ENCODE measurements at places on chromosomes 5 and 9.

- no peak for DNase-seq
Measured at GRCh38 chr5:5752844-5753243, 330.4 kb downstream of the ICE1 start.

DNA sequence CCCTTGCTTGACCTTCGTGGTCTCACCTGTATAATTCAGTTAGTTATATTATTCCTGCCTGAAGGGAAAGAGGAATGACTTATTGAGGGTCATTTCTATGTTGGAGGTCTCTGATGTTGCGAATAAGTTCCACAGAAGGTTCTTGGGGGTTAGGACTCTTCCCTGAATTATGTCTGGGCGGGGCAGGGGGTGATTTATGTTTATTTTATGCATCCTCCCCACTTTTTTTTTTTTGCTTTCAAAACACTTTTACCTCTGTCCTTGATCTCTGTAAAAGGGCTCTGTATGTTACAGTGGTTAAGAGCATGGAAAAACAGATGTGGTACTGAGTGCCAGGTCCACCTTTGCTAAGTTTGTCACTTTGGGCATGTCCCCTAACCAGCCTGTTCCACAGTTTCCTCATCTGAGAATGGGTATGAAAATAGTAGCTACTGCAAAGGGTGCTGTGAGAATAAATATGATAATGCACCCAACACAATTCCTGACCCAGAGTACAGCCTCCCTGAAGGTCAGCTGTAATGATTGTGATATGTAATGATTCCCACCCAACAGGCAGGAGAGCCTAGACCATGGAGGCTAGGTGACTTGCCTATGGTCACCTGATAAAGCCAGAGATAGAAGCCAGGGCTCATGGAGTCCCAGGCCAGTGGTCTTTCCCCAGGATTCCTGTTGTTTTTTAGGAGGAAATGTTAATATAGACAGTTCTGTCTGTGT lies 54.8 kb downstream of the SLC22A5 start:
- peak; percentile 66 for DNase-seq

DNA sequence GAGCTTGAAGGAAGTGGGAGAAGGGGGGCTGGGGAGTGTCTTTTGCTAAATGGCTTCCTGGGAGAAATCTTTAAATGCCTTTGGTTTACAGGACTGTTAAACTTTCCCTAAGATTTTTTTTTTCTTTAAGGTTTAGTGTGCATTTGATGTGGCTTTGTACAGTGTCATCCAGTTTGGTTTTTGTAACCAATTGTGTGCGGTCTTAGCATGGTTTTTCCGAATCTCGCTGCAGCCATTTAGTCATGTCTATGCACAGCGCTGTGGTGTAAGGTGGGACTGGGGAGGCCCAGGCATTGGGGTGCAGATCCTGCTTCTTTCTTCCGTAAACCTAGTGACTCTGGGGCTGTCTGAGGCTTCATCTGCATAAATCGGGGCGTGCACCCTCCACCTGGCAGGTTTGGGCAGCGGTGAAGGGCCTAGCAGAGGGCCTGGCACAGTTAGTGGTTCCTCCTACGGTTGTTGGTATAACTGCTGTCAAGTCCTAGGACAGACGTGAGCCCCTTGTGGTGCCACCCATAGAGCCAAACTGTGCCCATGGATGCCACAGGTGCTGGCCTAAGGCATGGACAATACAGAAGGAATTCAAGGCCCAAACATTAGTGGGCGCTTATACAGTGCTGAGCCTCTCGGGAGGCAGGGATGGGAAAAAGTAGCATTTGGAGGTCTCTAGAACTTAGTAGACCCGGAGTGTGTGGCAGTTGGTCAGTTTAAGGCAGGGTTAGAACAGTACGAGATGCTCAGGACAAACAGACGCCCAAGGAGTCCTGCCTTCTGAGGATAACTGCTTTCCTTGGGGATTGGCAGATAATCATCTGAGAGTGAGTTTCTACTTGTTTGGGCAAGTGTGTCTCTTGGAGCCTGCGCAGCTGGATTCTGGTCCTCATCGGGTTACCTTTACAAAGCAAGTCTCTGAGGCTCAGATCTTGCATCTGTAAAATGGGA lies 1.5 kb downstream of the PRRC2B start:
- DNase-seq: no peak

DNA sequence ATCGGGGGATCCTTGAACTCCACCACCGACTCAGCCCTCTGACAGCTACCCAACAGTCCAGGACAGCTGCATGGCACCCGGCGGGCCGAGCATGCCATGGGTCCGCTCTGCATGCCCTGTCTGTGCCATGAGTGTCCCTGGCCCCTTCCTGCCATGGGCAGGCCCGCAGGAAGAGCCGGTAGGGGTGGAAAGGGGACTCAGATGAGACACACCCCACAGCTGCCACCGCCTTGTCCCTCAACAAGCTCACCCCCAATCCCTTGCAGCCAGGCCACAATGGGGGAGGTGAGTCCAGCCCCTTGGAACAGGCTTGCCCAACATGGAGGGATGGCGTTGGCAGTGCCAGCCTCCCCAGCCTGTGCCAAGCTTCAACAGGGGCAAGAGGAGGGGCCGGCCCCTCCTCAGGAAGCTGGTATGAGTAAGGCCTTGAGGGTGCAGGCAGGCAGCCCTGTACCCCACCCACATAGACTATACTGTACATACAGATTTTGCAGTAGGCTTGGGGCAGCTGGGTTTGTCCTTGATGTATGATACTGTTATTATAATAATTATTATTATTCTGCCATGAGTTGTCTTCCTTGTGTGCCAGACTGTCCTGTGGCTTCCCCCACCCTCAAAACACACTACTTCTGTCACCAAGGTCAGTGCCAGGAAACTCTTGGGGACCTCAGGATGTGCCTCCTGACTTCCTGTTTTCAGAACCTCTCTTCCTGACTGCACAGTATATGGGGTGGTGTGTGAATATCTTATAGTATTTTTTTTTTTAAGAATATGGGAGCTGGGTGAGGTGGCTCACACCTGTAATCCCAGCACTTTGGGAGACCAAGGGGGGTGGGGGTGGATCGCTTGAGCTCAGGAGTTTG lies 12.0 kb upstream of the SLC34A1 start:
- no peak for DNase-seq

DNA sequence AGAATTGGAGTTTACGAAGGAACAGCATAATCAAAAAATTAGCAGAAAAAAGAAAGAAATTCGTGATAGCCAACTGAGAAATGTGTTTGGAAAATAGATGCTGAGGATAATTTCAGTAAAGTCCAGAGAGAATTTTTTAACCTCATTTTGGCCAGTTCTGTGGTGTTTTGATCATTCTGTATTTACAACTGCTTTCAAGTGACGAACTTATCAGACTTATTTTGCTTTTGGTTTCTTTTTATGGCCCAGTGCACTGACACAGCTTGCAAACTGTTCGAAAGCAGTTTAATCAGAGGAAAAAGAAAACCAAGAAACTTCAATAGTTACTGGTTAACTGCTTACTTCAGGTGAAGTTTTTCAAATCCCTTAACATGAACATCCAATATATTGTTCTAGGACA lies 1.9 kb downstream of the SDHA start:
- DNase-seq: peak; percentile 66

DNA sequence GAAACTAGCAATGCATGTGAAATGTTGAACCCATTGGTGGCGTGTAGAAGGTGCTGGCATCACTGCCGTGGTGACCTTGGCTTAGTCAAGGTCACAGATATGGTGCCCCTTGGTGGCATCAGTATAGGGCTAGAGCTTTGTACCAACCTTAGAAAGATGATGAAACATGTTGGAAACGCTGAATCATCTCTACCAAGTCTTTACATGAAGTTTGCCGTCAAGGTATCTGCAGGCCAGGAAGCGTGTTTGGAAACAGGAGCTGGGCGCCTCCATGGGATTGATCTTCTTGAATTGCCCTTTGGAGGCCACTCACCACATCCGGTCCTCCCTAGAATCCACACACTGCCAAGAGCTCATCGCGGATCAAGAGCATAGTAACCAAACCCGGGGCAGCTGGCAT lies 16.9 kb upstream of the BOD1 start:
- DNase-seq: peak; percentile 38

GRCh38 chr9:76926324-76926741 lies 20.4 kb upstream of the PRUNE2 start:
- no peak for DNase-seq

DNA sequence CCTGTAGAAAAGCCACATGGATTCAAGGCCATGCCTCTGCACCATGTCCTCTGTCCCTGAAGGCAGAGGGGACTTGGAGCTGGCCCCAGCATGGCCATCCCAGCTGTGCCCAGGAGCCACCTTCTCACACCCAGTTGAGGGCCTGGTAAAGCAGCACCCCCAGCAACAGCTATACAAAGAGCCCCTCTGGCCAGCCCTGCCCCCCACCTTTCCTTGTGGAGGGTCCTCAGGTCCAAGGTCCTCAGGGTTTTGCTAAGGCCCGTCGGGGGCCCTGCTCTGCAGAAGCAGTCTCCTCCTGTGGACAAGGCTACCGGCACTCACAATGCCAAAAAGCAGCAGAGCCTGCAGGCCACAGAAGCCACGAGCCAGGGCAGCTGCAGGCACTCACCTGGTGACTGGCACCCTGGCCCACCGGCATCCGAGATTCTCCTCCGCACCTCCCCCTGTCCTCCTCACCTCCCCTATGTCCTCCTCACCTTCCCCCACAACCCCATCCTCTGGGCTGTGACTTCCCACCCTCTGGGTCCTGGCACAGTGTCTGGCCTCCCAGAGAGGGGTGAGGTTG lies 39.9 kb upstream of the LPCAT1 start:
- no peak for DNase-seq

GRCh38 chr9:129737479-129738274 lies 15.2 kb downstream of the PTGES start:
- DNase-seq: peak; percentile 95

GRCh38 chr9:130536701-130537107 lies 42.7 kb upstream of the FUBP3 start:
- peak; percentile 74 for DNase-seq

DNA sequence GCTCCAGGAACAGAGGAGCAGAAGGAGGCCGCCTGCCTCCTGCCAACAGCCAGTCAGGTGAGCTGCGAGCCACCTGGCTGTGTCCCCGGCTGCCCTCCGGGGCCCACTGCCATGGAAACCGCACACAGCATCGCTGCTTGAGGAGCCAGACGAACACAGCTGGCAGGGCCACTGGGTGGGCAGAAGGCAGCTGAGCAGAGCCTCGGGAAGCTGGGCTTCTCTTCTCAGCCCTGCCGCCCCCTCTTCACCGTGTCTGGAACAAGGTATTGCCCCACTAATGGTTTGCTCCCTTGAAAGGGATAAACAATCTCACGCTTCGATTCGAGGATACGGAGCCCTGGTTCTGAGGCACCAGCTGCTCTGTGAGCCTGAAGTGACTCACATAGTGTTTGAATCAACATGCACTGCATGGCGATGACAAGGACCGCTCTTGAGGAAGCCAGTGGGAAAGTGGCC lies 63.7 kb upstream of the RUFY1 start:
- no peak for DNase-seq

DNA sequence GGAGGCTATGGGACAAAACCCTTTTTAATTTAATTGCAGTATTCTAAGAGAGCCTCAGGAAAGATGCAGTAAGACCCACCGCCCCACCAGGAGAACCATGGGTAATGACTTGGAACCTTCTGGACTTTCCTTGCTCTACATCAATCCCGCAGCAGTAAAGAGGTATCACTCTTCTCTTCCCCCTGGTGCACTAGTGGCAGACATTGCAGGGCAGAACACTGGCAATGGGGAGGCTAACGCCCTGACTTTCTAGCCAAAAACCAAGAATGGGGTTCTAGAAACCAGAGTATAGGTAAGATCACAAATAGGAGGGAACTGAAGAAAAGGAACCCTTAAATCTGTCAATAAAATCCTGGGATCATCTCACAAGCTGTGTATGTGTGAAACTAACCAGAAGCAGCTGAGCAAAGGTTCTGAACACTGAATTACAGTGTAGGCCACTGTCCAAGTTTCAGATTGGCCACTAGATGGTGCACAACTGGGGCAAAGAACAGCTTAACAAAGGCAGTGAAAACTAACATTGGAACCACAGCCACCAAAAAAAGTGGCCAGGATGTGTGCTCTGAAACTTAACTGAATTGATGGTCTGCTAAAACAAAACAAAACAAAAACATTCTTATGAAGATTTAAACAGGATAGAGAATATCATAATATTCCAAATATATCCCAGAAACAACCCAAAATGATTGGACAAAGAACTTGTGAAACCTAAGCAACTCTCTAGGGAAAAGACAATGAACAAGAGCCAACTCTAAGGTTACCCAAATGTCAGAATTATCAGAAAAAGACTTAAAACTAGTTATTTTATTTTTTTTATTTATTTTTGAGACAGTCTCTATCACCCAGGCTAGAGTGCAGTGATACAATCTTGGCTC lies 6.6 kb upstream of the FAM151B start:
- DNase-seq: peak; percentile 18

DNA sequence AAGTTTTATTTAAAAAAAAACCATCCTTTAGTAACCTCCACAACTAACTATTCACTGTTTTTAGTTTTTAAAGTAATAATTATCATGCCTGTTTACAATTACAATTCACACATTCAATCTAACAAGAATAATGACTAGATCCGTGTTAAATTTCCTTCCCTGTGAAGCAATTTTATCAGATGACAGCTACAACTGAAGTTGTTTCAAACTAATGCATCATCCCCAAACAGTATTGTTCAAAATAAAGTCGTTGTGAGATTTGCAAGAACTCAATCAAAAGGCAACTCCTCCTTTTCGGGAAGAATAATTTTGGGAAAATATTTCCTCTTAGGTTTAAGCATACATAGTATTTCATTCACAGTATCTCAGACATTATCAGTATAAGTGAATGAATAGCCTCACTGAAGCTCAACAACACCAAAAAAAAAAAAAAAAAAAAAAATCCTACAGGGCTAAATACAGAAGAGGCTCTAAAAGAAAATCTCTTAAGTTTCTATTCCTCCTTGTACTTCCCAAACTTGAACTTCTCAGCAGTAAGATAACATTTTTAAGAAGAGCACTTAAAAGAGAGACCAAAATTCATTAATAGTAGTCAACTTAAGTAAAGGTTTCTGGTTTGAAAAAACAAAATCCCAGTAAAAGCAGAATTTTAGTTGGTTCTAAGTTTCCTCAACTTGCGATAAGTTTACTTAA lies 9.4 kb downstream of the C9orf72 start:
- no peak for DNase-seq

DNA sequence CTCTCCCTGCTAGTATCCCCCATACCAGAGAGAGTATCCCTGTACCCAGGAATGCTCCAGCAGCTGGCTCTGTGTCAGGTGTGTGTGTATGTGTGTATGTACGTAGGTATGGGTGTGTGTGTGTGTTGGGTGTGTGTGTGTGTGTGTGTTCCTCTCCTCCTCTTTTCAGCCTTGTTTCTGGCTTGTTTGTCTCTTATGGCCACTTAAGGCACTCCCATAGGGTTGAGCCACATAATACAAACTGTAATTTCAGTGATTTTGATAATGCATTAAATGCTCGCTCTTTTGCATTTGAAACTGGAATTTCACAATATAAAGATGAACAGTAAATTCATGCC lies 80.8 kb upstream of the SH3PXD2B start:
- DNase-seq: no peak

- DNase-seq: no peak
Measured at GRCh38 chr5:57491369-57491965, 8.9 kb upstream of the ACTBL2 start.

DNA sequence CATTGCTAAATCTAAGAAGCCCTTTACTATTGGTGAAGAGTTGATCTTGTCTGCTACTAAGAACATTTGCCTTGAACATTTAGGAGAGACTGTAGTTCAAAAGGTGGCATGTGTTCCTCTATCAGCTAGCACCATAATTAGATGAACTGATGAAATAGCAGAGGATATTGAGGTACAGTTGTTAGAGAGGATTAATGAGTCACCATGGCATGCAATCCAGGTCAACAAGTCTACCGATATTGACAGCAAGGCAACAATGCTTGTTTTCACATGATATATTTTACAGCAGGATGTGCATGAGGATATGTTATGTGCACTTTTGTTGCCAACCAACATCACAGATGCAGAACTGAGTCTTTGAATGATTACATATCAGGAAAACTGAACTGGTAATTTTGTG lies 134.3 kb upstream of the CDH9 start:
- DNase-seq: peak; percentile 6

- DNase-seq: no peak
Measured at GRCh38 chr9:129834489-129835127, 467 bp downstream of the C9orf78 start.

Data from hematopoietic multipotent progenitor cell treated with erythropoietin and hydrocortisone succinate and interleukin-3 and kit ligand, for 17 days (in vitro differentiated cells).